ENCODE measurements at places on chromosomes 13 and 19.

DNA sequence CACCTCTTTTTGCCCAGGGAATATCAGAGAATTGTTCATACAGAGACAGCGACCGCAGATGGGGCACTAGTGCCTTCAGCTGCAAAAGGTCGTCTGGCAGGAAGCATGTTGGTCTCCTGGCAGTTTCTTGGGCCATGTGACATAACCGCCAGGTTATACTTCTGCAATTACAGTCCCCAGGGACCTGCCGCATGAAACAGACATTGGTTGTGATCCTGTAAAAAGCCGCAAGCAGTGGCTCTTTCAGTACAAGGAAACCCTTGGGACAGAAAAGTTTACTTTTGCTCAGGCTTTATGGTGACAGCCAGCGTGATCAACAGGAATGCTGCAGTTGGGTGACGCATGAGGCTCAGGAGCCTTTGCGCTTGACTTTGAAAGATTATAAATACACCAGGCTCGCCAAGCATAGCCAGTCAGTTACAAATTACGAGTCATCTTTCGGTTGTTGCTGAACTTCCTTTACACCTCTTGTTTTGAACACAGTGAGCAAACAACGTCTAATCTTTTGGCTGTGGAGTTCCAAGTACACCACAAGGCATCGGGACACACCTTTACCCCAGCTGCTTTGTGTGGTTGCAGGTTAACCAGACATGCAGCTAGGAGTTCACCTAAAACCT lies 50.5 kb upstream of the UBE2L5 start:
- DNase-seq, result peak; percentile 54

DNA sequence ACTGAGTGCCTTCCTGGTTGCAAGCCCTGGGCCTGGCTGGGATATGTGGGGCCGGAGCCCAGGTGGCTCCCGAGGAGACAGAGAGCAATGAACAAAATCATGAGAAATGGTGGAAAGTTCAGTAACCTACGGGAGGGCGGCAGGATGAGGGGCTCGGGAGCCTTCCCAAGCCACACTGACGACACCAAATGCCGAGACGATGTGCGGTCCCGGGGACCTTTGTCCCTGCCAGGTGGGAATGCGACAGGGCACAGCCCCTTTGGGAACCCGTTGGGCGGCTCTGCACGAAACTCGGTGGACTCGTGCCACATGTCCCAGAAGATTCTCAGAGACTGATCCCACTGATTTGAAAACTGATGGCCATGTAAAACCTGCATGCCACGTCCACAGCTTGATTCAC lies 11.7 kb upstream of the ZNF14 start:
- no peak for DNase-seq

- no peak for DNase-seq
Observed at GRCh38 chr13:42654722-42655121, 80.8 kb downstream of the TNFSF11 start.

DNA sequence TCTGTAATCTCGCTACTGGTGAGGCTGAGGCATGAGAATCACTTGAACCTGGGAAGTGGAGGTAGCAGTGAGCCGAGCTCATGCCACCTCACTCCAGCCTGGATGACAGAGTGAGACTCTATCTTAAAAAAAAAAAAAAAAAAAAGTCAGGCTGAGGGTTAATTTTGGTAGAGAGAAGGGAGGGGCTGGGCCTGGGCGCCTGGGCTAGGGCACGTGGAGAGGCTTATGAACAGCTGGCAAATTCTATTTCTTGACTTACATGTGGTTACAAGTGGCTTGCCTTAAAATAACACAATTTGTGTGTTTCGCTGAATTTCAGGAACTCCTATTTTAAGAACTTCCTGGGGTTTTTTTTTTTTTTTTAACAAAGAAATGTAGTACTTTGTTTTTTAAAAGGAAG lies 47.6 kb upstream of the MAP3K10 start:
- DNase-seq, result no peak

GRCh38 chr13:27257233-27257568 lies 5.8 kb downstream of the RPL21 start:
- no peak for DNase-seq

- DNase-seq, result no peak
Observed at GRCh38 chr19:18541992-18542940, 1.1 kb downstream of the FKBP8 start.

DNA sequence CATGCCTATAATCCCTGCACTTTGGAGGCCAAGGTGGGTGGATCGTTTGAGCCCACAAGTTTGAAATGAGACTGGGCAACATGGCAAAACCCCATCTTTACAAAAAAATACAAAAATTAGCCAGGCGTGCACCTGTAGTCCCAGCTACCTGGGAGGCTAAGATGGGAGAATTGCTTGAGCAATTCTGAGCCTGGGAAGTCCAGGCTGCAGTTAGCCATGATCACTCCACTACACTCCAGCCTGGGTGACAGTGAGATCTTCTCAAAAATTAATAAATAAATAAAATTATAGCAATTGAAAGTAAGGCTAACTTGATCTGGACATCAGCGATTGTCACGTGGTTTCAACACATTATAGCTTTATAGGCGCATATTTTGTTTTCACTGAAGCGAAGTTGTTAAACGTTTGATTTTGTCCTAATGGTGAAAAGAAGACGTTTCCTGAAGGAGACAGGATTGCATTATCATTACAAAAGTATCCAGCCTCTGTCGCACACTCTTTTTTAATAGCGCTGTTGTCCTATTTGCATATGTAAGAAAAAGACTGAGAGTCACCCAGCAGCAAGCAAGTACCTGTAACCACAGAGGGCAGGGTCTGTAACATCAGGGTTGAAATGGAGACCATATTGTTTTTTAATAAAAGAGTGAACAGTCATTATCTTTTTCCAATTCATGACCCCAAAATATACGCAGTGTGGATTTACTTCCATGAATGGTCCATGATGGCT lies 335.7 kb downstream of the DCT start:
- no peak for DNase-seq

GRCh38 chr13:39602277-39602613 lies 748 bp downstream of the LHFPL6 start:
- no peak for DNase-seq

DNA sequence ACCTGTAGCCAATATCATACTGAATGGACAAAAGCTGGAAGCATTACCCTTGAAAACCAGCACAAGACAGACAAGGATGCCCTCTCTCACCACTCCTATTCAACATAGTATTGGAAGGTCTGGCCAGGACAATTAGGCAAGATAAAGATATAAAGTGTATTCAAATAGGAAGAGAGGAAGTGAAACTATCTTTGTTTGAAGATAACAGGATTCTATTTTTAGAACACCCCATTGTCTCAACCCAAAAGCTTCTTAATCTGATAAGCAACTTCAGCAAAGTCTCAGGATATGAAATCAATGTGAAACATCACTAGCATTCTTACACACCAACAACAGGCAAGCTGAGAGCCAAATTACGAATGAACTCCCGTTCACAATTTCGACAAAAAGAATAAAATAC lies 17.8 kb upstream of the CCNA1 start:
- DNase-seq, result no peak

DNA sequence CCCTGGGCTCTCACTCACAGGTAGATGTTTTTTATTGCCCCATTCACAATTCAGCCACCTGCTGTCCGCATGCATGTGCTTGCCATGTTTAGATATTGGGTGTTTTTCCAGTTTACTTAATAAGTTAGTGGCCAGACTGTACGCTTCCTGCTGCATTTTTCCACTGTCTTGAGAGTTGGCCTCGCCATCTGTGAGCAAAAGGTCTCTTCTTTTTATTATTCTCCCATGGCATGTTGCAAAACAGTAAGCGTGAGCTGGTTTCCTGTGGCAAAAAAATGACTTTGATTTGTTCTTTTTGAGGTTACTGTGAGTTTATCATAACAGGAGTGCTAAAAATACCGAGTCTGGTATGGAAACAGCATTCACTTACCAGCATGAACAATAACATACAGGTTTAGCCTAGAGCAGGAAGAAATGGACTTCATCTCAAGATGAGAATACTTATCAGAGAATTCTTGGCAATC lies 46.0 kb downstream of the SAE1 start:
- peak; percentile 71 for DNase-seq

- DNase-seq, result no peak
Observed at GRCh38 chr13:78339927-78340326, 263.4 kb downstream of the POU4F1 start.

GRCh38 chr13:20873348-20873747 lies 29.2 kb downstream of the XPO4 start:
- peak; percentile 57 for DNase-seq

DNA sequence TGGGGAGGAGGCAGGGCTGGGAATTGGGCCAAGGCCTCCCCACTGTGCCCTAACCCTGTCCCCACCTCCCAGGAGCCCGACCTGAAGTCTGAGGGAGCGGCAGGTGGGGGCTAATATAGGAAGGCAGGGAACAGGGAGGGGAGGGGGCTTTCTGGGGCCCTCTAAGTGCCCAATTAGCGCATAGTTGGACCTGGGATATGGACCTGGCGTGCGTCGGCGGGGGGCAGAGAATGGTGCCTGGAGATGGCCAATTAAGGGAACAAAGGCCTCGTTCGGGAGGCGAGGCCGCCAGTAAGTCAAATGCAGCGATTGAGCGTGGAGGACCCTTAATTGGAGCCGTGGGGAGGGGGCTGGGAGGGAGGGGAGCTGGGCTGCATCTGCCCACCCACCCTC lies at the start of gene C19orf85:
TSS of gene C19orf85 (minus strand) at position 90 of the 393 bp plus-strand sequence. CDS start 197 bp downstream, outside the sequence.
- no peak for DNase-seq

- peak; percentile 38 for DNase-seq
Observed at GRCh38 chr19:8257052-8257443, 47.9 kb downstream of the CERS4 start.

Data from EL (cell line).